ENCODE measurements at places on chromosomes 2 and 18.
A peak's percentile ranks its signal among the peaks of the same experiment; 100 is the strongest.

GRCh38 chr2:76808732-76809131 is 713.4 kb downstream of the LRRTM4 start:
- DNase-seq, result no peak

DNA sequence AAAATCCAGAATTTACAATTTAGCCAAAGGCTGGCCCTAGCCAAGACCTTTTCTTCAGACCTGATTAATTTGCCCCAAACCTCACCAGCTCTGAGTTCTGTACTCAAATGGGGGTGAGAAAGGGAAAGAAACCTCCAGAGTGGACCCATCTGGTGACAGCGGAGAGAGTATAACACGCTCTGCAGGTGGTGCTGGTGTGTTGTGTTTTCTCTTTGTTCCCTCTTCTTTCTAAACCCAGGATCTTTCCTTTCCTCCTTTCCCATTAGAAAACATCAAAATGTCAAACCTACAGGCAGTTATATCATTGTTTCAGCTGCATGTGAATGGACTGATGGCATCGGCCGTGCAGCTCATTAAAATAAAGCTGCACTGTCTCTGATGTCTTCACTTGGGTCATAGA is 253.2 kb upstream of the SP5 start:
- peak; percentile 2 for DNase-seq

DNA sequence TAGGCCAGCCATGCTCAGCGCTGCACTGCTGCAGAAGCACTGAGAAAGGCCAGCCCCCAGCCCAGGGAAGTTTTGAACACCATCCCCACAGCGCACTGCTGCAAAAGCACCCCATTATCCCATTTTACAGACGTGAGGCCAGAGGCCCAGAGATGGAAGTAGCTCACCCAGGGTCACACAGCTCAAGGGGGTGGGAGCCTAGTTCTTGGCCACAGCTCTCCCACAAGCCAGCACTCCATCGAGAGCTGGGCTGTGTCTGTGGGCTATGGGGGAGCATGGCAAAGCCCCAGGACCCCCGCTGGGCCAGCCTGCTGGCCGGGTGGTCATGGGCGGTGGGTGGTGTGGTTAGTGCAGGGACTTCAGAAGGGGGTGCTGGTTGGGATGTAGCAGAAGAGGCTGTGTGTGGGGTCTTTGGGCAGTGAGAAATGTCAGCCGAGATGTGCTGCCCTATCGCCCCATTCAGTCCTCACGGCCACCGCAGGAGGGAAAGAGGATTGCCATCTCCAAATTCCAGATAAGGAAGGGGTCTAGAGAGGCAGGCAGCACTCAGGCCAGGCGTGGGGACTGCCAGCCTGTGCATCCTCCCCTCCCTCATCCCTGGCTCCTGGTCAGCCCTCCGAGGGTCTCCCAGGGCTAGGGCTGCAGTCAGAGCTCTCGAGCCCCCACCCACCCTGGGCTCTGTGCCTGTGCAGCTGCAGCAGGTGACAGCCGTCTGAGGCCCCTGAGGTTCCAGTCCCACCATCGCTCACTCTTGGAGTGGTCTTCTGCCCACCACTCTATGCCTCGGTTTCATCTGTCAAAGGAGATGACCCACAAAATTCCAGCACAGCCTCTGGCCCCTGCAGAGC is 17.0 kb upstream of the GPR17 start:
- DNase-seq, result no peak

GRCh38 chr2:23794234-23794633 is 132.7 kb downstream of the ATAD2B start:
- no peak for DNase-seq

- no peak for DNase-seq
These were observed 78.4 kb downstream of the CSRNP3 start for GRCh38 chr2:165547900-165548299.

- no peak for DNase-seq
These were observed 1087.9 kb downstream of the CBLN2 start for GRCh38 chr18:71456206-71456605.

GRCh38 chr2:222479859-222480258 is 55.5 kb downstream of the SGPP2 start:
- DNase-seq, result no peak

DNA sequence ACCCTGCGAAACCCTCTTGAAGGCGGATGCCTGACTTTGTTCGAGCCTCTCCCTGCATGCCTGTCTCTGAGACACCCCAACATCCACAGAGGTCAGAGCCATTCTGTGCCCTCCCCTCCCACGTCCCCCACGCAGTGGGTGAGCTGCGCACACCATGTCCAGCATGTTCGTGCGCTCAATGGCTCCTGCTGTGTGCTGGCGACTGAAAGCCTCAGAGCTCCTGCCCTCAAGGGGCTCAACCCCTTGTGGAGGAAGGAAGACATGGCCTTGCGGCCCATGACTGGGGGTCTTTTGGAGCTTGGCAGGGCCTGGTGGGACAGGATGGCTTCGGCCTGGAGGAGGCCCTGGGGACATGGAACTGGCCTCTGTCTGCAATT is 45.7 kb downstream of the ANKMY1 start:
- DNase-seq, result no peak

- DNase-seq, result no peak
These were observed 300.3 kb downstream of the AGPS start for GRCh38 chr2:177692783-177693269.

GRCh38 chr2:109203246-109204011 is 74.4 kb downstream of the SH3RF3 start:
- no peak for DNase-seq

DNA sequence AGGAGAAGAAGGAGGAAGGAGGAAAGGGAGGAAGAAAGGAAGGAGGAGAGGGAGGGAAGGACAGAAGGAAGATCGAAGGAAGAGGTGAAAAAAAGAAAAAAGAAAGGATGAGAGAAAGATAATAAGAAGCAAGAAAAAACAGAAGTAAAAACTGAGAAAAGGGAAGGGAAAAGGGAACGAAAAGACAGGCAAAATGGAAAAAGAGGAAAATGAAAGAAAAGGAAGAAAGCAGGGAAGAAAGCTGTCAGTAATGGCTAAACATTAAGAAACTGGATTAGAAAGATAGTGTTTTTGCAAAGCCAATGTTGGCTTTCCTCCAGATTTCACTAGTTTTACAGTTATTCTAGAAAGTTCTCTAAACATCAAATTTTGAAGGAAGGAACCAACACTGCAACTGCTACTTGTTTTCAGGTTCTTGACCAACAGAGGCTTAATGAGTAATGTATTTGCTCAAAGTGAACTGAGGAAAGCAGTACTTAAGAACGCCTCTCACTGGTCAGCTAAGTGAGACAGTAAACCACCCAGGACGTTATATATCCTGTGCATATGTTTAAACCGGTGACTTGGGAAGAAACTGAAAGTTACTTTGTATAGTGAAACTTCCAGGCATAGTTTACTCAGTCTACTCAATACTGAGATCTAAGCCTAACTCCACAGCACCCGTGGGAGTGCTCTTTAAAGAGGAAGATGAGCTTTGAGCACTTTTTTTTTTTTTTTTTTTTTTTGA is 286.2 kb upstream of the TRIB2 start:
- DNase-seq, result no peak

GRCh38 chr2:217551252-217551899 is 451.4 kb downstream of the TNS1 start:
- DNase-seq, result no peak

DNA sequence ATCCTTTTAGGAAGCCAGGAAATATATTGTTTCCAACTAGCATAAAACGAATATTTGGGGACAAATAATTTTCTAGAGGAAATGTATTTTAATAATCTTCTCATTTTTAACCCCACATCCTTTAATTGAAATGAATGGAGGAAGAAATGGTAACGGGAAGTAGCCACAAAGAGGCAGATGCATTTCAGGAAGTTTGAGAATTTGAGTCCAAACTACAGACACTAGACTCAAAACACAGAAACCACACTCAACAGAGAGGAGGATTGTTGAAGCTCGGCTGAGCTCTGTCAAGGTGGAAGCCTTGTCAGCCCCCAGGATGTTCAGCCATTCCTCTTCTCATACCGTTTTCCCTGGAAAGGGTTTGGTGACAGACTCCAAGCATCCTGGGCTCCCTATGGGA is 288.5 kb downstream of the NAPG start:
- no peak for DNase-seq

GRCh38 chr2:179234658-179235240 is 29.9 kb downstream of the SESTD1 start:
- no peak for DNase-seq

GRCh38 chr2:136185981-136186776 is 68.2 kb upstream of the CXCR4 start:
- no peak for DNase-seq

DNA sequence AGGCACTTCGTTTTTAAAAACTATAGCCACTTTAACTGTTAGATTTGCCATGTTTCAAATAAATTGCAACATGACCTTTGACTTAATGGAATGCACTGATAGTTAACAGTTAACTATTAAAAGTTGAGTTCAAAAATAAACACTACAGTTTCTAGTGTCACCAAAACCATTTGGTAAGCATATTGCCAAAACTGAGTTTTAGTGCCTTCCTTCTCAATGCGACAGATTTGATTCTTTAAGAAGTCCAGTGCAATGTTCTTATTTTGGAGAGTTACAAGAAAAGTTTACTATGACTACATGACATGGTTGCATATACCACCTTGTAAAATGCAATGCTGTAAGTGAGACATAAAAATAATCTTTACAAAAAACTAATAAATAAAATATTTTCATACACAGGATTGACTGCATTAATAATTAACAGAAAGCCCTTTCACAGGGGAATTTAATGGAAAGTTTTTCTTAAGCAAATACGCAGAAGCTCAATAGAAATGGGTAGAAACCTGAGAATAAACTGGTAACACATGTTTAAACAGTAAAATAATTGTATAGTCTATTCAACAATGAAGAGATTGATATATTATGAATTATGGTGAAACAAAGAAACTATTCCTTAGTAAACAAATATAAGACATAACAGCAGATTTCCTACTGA is 53.8 kb downstream of the GRB14 start:
- no peak for DNase-seq

DNA sequence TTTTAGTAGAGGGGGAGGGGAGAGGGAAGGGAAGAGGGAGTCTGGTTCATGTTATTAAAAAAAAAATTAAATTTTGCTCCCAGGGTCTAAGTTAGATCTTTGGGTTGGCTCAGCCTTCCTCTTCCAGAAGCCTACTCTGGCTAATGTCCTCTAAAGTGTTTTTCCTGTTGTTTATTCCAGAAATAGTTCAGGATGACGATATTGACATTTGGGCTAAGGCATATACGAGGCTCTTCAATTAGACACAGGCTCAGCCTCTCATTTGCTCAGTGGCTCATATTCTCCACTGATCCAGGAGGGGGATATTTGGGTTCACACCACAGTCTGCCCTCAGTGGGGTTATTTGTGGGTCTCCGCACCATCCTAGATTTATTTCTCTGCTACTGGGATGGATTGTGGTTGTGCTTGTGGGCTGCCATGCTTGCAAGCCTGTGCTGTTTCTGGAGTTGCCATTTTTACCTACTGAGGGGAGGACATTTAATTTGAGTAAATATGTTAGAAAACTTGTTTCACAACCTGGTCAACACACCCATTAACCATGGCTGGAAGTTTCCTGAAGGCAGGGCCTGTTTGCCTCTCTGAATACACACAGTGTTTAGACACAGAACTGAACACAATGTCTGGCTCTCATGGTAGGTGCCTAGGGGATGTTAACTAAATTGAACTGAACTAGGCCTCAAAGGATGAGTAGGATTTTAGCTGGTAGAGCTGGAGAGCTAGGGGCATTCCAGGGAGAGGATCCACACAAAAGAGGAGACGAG is 257.5 kb upstream of the EPAS1 start:
- DNase-seq, result no peak

DNA sequence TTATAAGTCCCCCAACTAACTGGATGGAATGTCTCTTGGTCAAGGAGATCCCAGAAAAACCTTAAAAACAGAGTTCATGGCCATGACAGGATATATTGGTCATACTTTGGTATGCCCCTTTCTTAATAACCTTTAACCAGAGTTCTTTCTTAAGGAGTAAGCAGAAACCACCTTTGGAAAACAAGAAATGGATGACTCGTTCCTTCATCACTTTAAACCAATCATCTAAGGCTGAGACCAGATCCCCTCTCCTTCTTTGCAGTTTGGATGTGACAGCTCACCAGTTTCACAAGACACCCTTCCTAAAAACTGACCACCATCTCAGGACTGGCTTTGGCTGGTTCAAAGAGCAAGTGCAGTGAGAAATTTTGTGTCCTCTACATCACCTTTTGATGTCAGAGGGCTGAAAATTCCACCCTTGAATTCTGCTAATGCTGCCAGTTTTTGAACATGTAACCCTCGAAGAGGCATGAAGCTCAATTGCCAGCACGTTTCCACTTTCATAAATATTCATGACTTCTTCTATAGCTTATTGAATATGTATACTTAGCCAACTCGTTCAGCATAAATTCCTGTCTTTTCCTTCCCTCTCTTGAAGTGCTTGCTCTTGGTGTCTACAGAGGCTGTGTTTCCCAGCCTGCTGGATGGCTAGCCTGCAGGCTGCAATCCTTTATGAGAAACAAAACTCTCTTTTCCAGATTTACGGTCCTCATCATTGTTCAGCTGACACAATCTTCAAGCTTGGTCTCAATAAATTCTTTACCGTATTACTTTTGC is 1323.5 kb upstream of the TMEFF2 start:
- no peak for DNase-seq

DNA sequence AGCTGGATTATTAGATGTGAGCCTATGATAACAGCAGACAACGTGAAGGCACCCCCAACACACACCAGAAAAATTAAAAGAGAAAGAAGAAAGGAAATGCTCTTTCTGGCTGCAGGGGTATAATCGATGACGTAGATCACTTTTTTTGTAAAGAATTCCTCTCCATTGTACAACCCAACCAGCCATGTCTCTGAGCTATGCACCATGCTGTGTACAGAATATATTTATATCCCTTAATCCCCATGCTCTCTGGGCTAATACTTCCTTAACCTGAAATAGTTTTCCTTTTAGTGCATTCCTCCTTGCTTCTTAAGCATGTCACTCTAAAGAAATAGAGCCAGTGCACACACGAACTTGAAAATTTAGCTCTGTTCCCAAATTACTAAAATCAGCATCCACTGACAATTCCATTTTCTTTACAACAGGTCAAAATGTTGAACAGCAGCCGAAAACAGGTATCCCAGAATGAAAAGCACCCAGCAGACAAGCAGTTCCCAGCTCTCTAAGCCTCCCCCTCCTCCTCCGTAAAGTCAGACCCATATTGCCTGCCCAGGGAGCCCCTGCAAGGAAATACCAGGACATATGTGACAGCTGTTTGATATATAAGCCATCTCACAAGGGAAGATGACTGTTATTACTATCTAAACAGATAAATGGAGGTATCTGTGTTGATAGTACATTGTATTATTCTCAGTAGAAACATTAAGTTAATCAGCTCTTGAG is 247.4 kb upstream of the RAB6C start:
- DNase-seq, result no peak

- DNase-seq, result no peak
These were observed 6.0 kb upstream of the ALPP start for GRCh38 chr2:232372231-232373208.

Data from dermis microvascular lymphatic vessel endothelial cell (primary cell).